DMS79 (cell line): ENCODE measurements at places on chromosomes 1 and 21.

GRCh38 chr1:6082430-6082971 lies 36.8 kb downstream of the KCNAB2 start:
- DNase-seq: no peak

DNA sequence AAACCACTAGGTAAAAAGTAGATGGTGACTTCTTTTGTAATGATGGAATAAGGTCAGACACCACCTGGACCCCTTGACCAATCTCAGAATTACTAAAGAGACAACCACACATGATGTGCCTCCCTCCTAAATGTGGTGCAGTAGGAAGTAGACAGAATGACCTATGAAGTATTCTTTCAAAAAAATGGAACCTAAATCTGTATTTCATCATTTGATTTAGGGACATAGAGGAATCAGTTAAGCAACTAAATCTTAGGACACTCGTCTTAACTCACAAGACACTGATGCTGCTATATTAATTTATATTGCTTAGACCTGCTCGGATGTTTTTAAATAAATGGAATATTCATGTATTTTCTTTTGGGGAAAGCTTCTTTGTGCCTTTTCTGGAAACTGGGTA lies 80.9 kb upstream of the IRF2BP2 start:
- DNase-seq: no peak

- no peak for DNase-seq
Measured at GRCh38 chr1:193479187-193479586, 292.8 kb upstream of the B3GALT2 start.

DNA sequence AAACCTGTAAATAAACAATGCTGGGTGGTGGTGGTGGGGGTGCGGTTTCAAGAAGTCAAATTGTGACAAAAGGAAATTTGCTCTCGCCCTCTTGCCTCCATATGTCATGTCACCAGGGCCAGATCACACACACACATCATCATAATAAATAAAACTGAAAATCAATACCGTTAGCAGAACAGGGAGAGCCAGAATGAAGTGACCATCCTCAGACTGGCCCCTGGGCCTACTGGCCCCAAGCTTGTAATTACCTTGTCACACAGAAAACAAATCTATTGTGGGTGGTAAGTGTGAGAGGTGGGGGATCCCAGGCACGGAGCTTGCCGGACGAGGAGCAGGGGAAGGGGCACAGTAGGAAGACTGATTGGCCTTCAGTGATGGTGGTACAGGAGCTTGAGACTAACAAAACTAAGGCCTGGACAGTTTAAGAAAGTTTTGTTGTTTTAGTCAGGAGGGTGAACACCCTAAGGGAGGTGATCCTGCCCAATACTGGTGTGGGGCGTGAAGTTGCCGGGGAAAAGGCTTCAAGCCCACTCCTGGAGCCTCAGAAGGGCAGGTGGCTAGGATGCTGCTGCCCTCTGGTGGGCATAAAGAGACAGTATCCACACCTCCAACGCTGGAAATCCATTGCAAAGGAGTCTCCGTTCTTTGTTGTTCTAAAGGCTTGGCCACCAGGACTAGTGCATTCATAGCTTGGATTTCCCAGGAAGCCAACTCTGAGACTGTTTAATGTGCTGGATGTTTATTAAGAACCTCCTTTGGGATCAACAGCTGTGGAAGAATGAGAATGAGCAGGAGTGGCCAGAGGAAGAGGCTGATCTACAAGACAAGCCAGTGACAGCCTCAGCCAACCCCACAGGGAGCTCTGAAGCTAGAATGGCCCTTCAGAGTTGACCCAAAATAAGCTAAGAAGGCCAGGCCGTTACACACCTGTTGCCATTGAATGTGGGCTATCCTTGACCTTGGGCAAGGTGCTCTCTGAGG lies 8.1 kb upstream of the C1orf216 start:
- DNase-seq: peak; percentile 46

- DNase-seq: no peak
Measured at GRCh38 chr1:159985473-159985872, 31.4 kb upstream of the SLAMF9 start.

DNA sequence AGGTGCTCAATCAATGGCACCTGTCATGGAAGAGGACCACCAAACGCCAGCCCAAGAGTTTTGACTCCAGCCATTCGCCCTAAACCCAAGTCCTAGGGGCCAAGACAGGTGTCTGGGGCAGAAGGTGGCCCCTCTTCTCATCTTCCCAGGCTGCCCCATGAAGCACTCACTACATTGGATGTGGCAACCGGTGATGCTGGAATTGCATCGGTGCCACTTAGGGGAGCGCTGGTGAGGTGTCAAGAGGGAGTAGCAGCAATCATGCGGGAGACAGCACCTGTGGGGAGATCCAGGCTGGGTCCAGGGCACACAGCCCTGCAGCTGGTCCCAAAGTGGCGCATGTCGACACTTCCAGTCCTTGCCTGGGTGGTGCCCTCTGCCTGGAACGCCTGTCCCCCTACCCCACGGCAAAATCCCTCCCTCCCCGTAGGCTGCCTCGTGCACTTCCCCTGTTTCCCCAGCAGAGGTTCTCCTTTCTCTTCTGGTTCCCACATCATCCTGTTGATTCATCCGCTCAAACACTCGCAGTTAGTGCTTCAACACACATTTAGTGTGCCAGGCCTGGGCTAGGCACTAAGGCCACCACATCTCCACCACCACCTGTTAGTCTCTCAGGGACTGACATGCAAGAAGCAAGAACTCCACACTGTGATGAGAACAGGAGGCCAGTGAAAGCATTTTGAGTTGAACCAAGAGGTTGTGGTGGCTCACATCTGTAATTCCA lies 18.5 kb downstream of the PLA2G2D start:
- DNase-seq: no peak

- no peak for DNase-seq
Measured at GRCh38 chr1:224735159-224735558, 119.0 kb downstream of the CNIH3 start.

- DNase-seq: no peak
Measured at GRCh38 chr21:21713651-21714180, 715.5 kb downstream of the NCAM2 start.

- DNase-seq: no peak
Measured at GRCh38 chr21:45980271-45980670, 1.3 kb upstream of the COL6A1 start.

GRCh38 chr1:154155251-154155650 lies 378 bp upstream of the NUP210L start:
- peak; percentile 54 for DNase-seq

DNA sequence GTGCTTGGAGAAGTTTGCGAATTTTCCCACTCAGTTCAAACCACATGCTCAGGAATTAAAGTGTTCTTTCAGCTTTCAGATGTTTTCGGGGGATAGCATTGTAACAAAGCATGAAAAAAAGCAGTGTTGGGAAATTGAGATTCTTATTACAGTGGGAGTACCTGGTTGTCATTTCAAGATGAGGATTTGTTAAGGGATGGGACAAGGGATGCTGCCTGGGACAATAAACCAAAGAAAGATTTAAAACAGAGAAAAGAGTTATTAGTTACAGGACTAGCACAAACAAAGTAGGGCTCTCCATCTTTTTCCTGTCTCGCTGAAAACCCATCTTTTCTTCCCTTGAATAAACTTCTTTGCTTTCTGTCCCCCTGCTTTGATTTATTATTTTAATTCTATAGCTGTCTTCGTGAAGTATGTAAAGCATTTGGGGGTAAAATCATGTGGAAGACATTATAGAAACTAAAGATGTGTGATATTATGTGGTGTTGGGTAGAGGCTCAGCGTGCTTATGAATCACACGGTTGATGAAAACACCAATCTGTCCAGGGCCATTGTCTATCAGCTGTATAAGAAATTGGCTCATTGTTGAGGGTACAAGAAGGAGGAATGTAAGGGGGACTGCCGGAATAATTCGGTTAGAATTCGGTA lies 277.6 kb downstream of the KIF26B start:
- DNase-seq: no peak

GRCh38 chr1:173616859-173617258 lies 14.0 kb upstream of the SLC9C2 start:
- DNase-seq: no peak

- no peak for DNase-seq
Measured at GRCh38 chr1:236370420-236370819, 23.7 kb upstream of the EDARADD start.

DNA sequence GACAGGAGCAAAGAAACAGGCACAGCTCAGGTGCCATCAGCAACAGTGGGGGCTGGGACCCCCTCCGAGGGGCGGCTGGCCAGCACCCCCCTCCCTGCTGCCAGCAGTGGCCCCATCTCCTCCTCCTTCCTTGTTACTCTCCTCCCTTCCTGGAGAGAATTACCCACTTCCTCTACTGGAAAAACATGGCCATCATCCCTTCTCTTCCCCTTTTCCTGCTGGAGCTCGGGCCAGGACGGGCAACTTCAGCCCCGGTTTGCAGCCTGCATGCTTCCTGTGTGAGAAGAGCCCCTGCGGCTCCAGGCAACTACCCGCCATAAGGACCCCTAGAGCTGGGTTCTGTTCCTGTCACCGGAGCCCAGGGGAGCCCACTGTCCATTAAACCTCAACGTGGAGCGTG lies 17.6 kb downstream of the MEGF6 start:
- DNase-seq: no peak

GRCh38 chr1:202438393-202439174 lies 90.1 kb downstream of the PPP1R12B start:
- no peak for DNase-seq

- no peak for DNase-seq
Measured at GRCh38 chr21:18840239-18840638, 436.7 kb upstream of the TMPRSS15 start.

DNA sequence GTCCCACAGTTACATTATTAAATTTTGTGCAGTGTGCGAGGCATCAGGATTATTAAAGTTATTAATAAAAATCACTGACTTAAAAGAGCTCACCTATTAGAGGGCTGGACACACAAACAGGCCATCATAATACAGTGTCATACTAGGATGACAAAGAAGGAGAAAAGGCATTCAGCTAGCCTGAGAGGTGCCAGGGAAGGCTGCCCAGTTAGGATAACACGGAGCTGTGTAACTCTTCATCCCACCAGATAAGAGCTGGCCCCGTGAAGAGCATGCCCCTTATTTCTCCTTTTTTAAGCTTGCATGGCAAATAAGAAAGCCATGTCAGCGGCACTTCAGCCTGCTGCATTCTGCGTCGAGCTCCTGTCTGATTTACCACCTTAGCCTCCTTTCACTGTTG lies 109.5 kb downstream of the KCNK1 start:
- DNase-seq: no peak

- no peak for DNase-seq
Measured at GRCh38 chr1:6627841-6628545, 3.3 kb downstream of the THAP3 start.

DNA sequence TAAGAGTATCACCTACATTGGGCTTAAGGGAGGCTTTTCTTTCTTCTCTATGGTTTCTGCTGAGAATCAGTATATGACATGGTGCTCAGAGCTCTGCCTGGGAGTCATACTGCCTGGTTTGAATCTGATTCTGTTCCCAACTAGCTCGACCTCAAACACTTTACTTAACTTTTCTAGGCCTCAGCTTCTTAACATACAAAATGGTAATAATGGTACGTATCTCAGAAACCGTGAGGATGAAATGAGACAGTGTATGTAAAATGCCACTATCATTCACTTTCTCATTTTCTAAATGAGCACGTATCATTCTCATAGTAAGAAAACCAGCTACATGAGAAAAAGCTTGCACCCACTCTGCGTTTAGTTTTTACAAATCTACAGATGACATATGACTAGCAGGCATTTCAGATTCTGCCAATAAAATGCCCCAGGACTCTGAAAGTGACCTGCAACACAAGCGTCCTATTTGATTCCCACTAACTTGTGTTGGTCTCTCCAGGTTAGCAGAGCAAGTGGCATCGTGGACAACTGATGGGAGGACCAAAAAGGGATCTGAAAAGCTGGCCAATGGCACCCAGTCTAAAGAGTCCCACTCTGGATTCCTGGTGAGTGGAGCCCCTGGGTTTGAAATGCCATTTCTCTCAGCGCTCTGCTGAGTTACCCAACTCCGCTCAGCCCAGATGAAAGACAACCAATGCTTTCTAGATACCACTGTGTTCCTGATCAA lies 6.1 kb downstream of the CTNNBIP1 start:
- DNase-seq: no peak

GRCh38 chr1:228071839-228072657 lies 10.5 kb upstream of the ARF1 start:
- no peak for DNase-seq

GRCh38 chr1:67610450-67610849 lies 74.6 kb upstream of the GADD45A start:
- no peak for DNase-seq

DNA sequence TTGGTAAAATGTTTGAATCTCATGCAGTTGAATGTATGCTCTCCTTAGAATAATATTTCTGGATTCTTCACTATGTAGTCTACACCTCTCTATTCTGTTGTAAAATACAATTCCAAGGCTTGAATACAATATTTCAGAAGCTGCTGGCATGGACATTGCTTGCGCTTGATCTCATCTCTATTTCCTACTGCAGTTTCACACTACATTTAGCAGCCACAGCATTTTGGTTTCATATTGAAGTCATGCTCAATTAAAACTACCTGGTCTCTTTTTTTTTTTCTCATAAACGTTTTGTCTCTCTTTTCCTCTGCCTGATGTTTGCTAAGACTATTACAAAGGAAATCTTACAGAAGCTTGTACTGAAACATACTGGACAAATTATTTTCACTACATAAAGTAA lies 631.0 kb upstream of the TMPRSS15 start:
- no peak for DNase-seq

- peak; percentile 86 for DNase-seq
Measured at GRCh38 chr1:205318231-205318991, 3.1 kb downstream of the NUAK2 start.

DNA sequence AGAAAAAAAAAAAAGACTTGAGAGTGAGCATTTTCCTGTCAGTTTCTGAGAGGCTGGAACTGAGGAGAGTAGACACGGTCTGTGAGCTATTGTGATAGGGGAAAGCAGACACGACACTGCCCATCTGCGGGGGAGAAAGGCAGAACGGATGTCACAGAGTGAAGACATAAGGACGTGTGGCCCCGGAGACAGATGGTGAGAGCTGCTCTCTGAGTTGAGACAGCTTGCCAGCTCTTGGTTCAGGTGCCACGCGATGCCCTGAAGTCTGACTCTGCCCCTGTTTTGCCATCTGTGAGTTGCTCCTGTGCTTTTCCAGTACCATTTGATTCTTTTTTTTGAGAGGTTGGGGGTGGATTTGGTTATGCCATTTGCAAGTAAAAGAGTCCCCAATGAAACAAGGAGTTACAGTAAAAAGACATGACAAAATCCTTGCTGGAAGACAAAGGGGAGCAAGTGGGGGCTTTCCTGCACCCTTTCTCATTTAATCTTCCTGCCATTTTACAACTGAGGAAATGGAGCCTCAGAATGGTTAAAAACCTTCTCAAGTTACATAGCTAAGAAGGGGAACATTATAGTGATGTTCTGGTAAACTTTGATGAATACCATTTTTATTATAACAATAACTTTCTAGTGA lies 128.9 kb upstream of the DNAH14 start:
- DNase-seq: no peak
